Activated CD4-positive, alpha-beta T cell treated with anti-CD3 and anti-CD28 coated beads for 4 hours (primary cell): ENCODE measurements at places on chromosomes 6 and 20.

DNA sequence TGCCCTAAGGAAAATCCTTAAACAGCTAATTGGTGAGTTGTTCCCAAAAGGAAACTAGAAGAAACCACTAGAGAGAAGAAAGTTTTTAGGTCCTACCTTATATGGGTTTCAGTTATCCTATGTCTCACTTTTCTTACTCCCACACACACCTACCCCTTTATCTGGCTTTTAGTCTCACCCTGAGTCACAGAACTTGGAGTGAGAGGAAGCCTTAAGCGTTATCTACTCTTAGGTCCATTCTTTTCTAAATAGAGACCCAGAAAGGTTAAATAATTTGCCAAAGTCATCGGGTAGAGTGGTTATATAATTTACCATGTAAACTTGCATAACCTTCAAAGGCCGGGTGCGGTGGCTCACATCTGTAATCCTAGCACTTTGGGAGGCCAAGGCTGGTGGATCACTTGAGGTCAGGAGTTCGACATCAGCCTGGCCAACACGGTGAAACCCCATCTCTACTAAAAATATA is 4.3 kb upstream of the RPP21 start:
- no peak for DNase-seq

DNA sequence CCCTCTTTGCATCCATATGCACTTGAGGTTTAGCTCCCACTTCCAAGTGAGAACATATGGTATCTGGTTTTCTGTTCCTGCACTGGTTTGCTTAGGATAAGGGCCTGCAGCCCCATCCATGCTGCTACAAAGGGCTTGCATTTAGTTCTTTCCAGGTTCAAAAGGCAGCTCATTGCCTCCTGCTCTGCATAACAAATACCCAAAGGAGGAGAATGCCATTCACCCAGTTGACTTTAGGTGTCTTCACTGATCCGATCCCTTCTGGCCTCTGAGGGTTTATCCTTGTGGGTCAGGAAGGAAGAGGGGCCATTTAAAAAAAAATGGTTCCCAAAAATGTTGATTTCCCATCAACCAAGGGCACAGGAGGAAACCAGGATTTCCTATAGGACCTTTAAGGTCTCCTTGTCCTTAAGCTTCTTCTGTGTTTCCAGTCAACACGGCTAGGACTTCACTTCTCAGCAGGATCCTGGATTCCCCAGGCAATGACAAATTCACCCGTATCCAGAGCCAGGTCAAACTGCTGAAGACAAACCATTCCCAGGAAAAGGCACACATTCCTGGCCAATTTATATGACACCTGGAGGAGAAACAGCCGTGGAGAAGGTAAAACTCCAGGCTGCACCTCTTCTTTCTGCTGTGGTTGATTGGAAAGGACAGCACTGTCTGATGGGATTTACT is 447.7 kb upstream of the CDH4 start:
- DNase-seq = no peak

- no peak for DNase-seq
These were observed 43.9 kb upstream of the FABP7 start for GRCh38 chr6:122735582-122735981.

DNA sequence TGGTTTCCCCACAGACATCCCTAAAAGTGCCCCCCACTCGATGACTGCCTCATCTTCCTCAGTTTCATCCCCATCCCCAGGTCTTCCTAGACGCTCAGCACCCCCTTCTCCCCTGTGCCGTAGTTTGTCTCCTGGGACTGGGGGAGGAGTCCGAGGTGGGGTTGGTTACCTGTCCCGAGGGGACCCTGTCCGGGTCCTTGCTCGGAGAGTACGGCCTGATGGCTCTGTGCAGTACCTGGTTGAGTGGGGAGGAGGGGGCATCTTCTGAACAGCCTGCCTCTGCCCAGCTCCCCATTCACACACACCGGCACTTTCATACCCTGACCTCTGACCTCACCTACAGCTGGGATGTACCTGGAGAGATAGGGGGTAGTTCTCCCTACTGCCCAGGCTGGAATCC is 2.1 kb downstream of the CUTA start:
- DNase-seq = no peak

GRCh38 chr6:74715355-74716085 is 490.3 kb downstream of the COL12A1 start:
- DNase-seq = no peak
